ENCODE measurements at places on chromosomes 13 and 19.

- DNase-seq, result no peak
These were observed 37.4 kb upstream of the GAS6 start for GRCh38 chr13:113901231-113901630.

- no peak for DNase-seq
These were observed 295.8 kb downstream of the COG6 start for GRCh38 chr13:39951301-39951700.

DNA sequence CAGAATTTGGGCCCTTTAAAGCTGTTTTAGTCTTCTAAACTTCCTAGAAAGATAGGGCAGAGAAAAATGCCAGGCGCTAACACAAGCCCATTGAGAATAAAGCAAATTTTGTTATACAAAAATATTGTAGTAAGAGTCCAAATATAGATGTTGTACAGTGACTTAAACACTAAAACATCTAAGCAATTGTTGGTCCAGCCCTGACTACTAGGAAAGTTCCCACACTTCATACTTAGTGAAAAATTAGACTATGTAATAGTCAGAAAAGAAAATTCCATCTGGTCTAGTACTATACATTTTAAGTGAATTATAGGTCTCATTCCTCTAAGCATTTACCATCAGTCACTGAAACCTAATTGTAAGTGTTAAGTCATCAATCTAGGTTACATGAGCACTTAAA, 1518.3 kb upstream of the SLC10A2 start:
- no peak for DNase-seq

DNA sequence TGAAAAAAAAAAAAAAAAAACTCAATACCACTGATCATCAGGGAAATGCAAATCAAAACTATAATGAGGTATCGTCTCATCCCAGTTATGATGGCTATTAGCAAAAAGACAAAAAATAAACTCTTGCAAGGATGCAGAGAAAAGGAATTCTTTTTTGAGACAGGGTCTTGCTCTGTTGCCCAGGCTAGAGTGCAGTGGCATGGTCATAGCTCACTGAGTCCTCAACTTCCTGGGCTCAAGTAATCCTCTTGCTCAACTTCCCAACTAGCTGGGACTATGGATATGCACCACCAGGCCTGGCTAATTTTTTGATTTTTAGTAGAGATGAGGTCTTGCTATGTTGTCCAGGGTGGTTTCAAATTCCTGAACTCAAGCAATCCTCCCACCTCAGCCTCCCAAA, 59.5 kb downstream of the MICU2 start:
- no peak for DNase-seq

DNA sequence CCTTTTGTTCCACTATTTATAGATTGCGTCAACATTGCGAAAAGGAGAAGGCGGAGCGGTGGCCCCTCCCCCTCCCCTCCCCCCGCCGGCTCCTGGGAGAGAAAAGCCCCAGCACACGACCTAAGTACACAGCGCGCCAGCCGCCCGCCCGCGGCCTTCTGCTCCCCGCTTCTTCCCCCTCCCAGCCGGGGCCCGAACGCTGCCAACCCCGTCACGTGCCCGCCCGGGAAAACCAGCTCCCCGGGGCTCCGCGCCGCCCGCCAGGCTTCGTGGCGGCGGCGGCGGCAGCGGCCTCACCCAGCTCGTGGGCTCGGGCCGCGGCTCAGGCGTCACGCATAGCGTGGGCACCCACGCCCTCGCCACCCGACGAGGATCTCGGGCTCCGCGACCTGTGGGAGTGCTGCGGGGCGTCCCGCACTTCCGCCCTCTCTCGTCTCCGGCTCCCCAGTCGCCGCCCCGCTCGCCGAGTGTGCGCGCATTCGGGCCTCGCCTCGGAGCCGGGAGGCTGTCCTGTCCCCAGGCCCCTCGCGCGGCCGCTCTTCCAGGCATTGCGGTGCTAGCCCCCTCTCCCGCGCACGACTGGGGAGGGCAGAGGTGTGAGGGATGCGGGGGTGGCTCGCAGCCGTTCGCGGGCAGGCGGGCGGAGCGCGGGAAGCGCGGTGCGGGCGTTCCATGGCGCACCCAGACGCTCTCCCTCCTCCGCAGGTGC, 110.5 kb downstream of the KCNRG start:
- DNase-seq, result peak; percentile 82

- DNase-seq, result no peak
These were observed 19.1 kb upstream of the SPATA13 start for GRCh38 chr13:24141333-24141910.

- no peak for DNase-seq
These were observed 261.6 kb downstream of the GPC5 start for GRCh38 chr13:91660076-91660415.

DNA sequence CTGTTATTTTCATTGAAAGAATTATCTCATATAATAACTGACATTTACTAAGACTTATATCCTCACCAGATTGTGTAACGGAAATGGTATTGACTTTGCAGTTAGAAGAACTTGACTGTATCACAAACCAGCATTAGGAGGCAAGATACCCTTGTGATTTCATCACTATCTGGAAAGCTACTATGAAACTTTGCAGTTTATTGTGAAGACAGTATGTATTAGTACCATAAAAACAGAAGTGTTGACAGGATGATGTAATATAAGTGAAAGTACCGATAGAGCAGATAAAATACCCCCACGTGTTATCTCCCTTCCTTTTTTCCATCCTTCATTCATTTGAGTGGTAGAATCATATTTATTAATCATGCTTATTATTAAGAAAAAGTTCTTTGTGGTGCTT, 365.7 kb upstream of the KLHL1 start:
- DNase-seq, result no peak

DNA sequence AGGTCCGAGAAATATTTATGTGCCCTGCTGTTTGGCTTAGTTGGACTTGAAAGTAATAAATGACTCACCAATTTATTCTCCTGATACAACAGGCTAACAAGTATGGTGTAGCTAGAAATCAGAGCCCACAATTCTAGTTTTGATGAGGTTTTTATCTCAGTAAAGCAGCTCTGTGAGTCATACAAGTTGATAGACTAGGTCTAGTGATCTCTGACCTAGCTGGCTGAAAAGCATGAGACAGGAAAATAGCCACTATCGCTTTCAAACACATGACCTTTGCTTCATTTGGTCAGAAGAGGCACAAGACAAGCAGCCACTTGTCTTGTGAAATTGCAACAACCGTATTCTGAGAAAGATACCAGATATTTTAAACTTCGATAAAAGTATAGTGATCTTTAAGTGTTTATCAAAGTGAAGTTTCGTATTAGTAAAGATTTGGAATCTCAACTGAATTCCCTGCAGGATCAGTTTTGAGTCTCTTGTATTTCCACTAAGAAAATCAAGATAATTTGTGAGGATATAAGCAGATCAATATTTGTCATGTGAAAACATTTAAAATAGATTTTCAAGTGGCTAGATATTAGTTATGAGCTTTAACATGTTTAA, 126.7 kb downstream of the MAB21L1 start:
- DNase-seq, result no peak

DNA sequence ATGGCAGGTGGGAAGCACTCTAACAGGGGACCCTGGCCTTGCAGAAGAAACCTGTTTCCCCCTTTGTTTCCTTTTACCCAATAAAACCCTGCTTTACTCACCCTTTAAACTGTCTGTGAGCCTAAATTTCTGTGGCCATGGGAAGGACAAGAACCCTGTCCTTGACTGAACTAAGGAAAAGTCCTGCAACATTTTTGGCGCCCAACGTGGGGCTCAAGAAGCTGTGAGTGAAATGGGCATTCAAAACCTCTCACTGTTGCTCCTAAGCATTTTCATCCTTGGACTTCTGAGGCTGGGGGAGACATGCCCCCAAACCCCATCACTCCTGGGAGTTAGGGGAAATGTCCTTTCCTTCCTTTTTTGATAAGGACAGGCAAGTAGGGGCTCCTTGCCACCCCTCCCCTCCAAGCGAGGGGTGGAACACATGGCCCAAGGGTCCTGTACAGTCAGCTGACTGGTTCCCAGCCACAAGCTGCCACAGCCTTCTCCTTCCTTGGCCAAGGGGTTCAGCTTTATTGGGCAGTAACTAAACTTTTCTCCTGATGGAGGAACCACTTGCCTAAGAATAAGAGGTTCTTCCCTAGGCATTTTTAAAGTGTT, 381.6 kb downstream of the KLF5 start:
- no peak for DNase-seq

DNA sequence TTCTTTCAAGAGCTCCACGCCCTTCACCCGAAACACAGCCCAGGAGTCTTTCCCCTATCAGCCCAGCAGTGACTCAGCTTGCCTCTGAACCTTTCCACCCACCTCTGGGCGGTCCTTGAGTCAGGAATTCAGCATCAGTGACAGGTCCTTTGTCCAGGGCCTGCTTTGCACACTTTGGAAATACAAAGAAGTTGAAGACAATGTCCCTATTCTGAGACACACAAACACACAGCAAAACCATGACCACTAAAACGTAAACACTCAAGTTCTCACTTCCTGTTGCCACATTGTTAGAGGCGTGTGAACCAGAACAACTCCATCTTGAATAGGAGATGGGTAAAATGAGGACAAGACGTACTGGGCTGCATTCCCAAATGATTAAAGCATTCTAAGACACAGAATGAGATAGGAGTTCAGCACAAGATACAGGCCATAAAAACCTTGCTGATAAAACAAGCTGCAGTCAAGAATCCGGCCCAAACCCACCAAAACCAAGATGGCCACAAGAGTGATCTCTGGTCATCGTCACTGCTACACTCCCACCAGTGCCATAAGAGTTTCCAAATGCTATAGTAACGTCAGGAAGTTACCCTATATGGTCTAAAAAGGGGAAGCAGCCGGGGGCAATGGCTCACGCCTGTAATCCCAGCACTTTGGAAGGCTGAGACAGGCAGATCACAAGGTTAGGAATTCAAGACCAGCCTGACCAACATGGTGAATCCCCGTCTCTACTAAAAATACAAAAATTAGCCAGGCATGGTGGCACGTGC, 49.2 kb upstream of the ATP12A start:
- no peak for DNase-seq

GRCh38 chr13:113489549-113490495, 689 bp downstream of the DCUN1D2 start:
- peak; percentile 52 for DNase-seq

DNA sequence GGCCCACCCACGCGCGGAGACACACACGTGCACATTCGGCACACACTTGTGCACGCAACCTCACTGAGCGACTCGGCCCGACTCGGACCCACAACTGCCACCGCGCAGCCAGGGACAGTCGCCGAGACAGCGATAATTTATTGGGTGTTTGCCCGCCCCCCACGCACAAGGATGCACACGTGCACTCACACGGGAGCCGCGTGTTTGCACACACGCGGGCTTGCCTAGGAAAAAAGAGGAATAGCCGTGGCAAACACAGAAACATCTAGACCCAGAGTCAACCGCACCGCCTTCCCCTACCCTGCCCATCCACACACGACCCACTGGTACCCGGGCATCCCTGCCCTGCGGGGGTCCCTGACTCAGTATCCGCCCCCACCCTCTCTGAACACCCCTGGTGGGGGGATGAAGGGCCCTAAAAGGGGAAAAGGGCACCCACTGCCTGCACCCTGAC, 1.1 kb upstream of the SSBP4 start:
- no peak for DNase-seq

DNA sequence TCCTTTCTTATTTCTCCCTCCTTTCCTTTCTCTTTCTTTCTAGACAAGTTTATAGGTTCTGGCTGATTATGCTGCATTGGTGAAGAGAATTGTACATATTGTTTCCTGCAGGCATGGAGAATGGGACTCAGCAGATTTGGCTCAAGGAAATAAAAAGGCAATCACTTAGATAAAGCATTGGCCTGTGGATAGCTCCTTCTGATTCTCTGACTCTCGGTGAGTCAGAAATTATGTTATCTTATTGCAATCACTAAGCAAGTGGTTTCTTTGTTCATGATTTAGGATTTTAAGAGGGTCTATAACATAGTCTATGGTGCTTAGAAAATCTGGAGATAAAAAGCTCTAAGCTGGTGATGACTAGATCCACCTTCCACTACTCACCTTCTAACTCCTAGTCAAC, 54.0 kb upstream of the POSTN start:
- no peak for DNase-seq

- DNase-seq, result no peak
These were observed 6.4 kb upstream of the KLK6 start for GRCh38 chr19:50975766-50976165.

DNA sequence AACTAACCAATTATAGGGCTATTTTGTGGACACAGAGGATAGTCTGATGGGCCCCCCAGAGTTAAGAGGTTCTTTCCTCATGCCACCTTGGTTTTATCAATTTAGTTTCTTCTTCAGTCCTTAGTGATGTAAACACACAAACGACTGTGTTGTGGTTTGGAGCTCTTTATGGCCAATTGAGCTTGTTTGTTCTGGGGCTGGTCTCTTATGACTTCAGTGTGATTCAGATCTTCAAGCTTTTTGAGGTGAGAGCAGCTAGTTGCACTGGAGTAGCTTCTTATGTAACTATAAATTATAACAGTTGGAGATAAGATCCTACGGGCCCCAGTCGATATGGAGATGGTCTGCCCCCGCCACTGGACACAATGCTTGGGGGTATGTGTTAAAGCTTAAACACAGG, 22.0 kb upstream of the GJB6 start:
- no peak for DNase-seq

DNA sequence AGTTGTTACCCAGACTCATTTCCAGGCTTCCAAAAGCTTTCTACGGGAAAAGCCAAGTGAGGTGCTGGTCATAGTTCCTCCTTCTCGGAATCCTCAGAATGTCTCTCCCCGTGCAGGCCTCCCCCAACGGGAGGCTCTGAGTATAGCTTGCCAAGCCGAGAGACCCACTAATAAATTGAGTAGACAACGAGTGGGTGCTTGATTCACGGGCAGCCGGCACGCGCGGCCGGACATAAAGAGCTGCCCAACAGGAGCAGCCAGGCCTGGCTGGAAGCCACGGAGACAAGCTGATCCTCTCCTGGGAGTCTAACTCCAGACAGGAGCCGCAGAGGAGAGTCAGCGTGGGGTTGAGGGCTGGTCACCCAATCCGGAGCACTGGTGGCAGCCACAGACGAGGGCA, 43.4 kb upstream of the MEDAG start:
- no peak for DNase-seq

- DNase-seq, result no peak
These were observed 50.7 kb upstream of the USP29 start for GRCh38 chr19:57068921-57069697.

- no peak for DNase-seq
These were observed 406.9 kb downstream of the FGF9 start for GRCh38 chr13:22077764-22078163.

DNA sequence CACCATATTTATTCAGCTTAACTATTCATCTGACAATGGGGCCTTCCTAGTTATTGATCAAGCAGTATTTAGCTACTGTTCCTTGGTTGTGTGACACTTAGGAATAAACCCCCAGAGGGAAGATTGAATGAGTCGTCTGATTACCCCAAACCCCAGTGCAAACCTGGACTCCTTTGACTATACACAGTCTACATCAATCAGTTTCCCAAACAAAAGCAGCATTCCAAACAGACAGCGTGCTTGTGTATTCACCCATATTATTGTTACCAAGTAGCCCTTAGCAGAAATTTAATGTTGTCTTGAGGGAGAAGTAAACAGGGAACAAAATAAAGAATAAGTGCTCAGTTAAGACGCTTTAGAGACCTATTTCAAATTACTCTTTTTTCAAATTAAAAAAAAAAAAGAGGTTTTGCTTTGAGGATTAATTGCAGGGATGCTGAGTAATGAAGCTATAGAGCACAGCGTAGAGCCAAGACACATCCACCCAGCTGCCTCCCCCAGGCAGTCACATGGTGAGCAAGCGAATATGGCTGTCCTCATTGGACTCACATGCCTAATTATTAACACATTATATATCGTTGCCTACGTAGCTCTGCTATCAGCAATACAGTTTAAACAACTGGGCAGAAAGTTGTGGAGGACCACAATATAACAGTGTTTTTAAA, 14.7 kb upstream of the B3GLCT start:
- DNase-seq, result no peak
